ENCODE measurements at places on chromosomes 4 and X. TPM values are rescaled to one million over a fixed set of nuclear protein-coding genes. Genes with fewer than 3 reads are reported as not detected.
A peak's percentile ranks its signal among the peaks of the same experiment; 100 is the strongest.

DNA sequence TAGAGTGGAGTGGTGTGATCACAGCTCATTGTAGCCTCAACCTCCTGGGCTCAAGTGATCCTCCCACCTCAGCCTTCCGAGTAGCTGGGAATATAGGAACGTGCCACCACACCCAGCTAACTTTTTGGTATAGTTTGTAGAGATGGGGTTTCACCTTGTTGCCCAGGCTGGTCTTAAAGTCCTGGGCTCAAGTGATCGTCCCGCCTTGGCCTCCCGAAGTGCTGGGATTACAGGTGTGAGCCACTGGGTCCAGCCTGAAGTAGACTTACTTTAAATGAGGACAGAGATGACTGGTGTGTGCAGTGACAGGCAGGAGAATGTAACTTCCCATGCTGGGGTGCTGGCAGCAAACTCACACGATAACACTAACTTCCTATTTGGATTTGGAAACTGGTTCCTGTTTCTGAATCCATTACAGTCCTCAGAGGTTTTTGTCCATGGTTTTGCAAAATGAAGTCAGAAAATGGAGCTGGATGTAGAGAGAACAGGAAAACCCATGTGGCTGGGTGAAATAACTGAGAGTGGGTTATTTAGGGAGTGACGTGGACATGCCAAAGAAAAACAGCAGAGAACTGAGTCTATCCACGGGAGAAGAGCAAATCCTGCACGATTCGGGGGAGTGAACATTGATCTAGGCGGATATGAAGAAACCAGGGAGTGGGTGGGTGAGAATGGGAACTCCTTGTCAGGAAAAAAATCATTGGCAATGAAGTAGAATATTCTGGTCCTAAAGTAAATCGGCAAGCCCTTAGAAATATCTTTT, 95.6 kb downstream of the GATB start:
- no peak for DNase-seq

DNA sequence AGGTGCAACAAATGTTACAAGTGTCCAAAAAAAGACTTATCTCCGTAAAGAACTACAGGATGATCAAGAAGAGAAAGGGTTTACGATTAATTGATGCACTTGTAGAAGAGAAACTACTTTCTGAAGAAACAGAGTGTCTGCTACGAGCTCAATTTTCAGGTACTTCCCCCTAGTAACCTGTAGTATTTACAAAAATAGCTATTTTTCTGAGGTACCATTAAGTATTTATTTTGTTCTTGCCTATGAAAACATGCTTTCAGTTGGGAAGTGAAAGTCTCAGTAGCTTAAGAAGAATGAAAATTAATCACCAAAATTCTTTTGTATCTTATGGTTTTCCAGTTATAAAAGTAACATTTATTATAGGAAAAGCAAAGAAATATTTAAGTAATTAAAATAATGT, 5.9 kb downstream of the THAP9 start:
- DNase-seq: no peak

DNA sequence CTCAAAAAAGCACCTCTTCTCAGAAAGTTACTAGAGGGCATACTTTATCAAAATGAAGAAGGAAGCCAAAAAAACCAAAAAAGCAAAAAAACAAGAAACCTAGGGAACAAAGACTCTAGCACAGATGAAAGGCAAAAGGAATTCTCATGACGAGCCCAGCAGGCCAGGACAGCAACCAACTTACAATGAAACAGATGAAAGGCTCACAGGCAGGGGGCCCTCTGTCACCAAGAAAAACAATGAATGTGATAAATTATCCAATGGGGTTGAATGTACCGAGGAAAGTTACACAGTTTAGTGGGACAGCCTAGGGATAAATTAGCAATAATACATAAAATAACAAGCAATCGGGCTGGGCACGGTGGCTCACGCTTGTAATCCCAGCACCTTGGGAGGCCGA, 79.0 kb downstream of the GPR82 start:
- DNase-seq: no peak

DNA sequence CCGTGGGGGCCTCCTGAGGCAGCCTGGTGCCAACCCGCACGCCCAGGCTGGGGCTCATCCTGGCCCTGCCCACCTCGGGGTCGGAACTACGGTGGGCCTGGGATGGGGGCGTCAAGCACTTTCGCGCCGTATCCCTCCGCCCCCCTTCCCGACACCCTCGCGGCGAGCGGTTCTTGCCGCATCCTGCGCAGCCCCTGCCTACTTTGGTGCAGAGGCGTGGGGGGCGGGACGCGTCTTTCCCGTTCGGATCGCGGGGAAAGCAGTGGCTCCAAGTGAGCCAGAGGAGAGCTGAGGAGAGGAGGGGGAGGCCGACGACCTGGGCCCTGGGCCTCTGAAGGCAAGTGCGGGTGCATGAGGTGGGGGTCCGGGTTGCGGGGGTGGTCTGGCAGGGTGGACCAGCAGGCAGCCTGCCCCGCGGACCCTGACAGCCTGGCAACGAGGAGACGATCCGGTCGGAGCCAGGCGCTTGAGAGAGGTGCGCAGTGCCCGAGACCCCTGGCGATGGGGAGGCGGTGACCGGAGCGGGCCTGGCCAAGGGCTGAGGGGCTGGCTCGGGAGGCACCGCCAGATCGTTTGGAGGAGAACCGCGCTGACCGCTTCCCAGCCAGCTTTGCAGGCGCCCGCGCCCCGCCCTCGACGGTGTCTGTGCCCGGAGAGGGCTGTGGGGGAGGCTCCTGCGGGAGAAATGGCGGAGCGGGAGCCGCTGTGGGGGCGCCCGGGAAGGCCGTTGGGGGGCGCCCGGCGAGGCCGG, at the start of gene GPRASP2:
TSS of gene GPRASP2 (plus strand) at position 233 of the 751 bp plus-strand sequence. CDS start 2,422 bp downstream, outside the sequence.
- DNase-seq: no peak

DNA sequence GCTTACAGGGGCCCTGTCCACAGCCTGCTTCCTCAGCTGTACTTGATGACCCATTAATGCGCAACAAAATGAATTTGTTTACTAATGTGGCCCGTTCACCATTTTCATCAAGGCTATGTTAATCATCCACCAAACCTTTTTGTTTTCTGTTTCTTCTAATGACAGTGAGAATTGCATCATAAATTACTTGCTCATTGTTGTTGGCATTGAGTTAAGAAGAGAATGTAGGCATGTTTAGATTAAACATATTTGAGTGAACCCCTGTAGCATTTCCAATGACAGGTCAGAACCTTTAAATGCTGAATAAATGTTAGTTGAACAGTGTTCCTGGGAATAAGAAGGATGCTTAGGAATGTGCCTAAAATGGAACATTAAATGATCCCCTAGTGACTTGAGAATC, 183.4 kb downstream of the SPRY1 start:
- no peak for DNase-seq

DNA sequence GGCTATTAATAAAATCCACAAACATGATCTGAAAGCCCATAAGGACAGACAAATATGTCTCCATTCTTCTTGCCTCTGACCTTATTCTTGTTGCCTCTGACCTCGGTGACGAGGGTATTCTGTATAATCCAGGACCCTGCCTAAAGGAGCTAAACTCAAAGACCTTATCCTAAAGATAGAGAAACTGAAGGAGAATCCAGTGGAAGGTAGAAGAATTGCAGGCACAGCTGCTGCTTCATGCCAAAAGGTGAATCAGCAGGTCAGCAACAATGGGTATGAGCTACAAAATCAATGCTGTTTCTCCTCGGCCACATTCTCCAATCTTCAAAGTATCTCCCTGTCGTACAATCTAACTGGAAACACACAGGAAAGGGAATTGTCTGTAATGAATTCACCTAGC, 71.4 kb downstream of the INTS6L start:
- DNase-seq: no peak

- DNase-seq: no peak
Observed at GRCh38 chr4:150098214-150098613, 20.0 kb downstream of the DCLK2 start.

DNA sequence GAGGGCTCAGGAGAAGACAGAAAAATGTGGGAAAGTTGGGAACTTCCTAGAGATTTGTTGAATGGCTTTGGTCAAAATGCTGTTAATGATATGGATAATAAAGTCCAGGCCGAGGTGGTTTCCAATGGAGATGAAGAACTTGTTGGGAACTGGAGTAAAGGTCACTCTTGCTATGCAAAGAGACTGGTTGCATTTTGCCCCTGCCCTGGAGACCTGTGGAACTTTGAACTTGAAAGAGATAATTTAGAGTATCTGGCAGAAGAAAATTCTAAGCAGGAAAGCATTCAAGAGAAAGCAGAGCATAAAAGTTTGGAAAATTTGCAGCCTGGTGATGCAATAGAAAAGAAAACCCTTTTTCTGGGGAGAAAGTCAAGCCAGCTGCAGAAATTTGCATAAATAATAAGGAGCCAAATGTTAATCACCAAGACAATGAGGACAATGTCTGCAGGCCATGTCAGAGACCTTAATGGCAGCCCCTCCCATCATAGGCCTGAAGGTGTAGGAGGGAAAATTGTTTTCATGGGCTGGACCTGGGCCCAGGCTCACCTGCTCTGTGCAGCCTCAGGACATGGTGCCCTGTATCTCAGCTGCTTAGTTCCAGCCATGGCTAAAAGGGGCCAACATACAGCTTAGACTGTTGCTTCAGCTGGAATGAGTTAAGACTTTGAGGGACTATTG, 203.8 kb downstream of the RELL1 start:
- no peak for DNase-seq

- DNase-seq: peak; percentile 36
Observed at GRCh38 chr4:20687864-20688263, 12.4 kb upstream of the PACRGL start.

GRCh38 chr4:48340276-48340964, 909 bp upstream of the SLAIN2 start:
- DNase-seq: no peak

DNA sequence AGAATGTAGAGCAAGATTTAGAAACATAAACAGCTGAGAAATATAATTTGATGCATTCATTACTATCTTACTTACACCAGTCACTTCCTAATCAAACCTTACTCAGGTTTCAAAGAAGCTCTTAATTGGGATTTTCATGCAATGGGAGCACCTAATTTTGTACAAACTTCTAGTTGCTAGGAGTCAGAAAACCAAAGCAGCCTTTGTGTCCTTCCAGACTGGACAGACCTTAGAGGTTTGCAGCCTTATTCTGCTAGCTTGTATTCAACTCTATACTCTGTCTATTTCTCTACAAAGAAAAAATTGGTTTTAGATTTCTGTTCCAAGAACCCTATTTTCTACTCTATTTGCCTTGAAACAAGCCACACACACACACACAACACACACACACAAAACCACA, 19.4 kb downstream of the GABRA2 start:
- DNase-seq: no peak

GRCh38 chr4:32145987-32146386, 1425.8 kb downstream of the PCDH7 start:
- DNase-seq: no peak

DNA sequence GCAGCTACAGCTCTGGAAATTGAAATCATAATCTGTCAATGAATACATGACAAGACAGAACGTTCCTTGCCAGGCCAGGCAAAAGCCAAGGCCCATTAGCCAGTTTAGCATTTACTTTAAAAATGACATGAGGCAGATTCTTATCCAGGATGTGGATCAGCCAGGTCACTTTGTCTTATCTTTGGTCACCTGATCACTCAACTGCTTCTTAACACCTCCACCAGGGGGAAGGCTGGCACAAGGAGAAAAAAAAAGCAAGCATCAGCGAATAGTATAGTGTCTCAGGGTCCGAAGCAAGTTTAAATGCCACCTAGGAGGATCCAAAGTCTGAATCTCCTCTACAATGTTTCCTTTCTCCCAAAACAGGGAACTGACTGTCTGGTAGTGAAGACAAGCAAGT, 18.8 kb downstream of the ATP1B4 start:
- DNase-seq: no peak

GRCh38 chrX:40329616-40330015, 231.9 kb upstream of the BCOR start:
- DNase-seq: no peak

DNA sequence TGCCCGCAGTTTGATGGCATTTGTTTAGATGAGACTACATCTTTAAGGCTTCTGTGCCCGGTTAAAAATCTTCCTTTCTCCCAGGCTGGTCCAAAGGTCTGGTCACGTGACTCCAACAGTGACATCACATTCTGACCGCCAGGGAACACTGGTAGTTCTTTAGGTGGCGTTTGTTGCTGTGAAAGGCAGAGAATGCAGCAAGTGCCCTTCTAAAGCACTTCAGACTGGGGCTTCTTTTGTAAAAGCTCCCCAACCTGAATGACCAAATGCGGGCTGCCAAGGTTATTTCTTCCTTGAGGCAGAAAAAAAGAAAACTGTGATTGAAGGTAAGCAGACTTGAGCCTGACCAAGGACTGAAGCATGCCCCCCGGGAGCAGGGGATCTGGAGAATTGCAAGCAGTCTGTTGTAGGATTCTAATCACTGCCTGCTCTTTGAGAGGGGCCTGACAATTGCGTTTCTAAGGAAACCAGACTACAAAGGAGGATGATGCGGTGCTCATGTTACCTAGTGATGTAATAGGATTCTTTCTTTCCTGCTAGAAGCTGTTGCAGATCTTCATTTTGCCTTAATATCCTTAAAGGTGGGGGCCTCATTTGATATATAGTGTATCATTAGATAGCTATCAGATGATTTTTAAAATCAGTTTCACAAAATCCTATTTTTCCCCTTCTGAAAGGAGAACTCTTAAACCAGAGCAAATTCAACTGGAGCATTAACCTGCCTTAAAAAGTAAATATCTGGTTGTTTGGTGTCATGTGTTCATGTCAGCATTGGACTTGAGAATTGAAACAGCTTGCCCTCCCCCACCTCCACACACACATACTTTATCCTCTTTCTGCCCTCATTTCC, 133.1 kb downstream of the AKAP4 start:
- DNase-seq: no peak

GRCh38 chr4:117466388-117466787, 381.0 kb upstream of the TRAM1L1 start:
- no peak for DNase-seq

- no peak for DNase-seq
Observed at GRCh38 chr4:150923945-150924344, 91.1 kb downstream of the LRBA start.

DNA sequence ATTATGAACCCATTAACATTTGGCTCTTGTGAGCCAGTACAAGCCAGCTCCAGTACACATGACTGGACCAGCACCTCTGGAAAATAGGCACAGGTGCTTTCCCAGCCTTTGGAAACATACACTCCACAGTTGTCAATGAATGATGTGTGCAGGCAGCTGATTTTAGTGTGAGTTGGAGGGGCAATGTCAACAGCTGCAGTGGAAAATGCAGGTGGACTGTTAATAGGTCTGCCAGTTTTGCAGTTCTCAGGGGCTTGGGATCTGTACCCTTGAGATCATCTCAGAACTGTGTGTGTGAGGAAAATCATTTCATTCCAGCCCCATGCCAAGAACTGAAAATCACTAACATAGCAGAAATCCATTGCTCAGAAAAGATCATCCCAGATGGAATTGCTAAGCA, 81.7 kb upstream of the CHRDL1 start:
- no peak for DNase-seq

Gene C4orf36
- 3.0 TPM for polyA plus RNA-seq

Gene HMGN5
- 1.0 TPM for polyA plus RNA-seq

Gene RGS12
- polyA plus RNA-seq: 16.3 TPM

Gene C4orf50
- polyA plus RNA-seq: not detected

Gene BCAP31
- polyA plus RNA-seq: 204 TPM

Gene POU4F2
- not detected for polyA plus RNA-seq

Gene HCFC1
- polyA plus RNA-seq: 3.3 TPM

Gene TMEM47
- polyA plus RNA-seq: 56.9 TPM

Gene TSPAN7
- polyA plus RNA-seq: not detected

Gene APEX2
- 23.0 TPM for polyA plus RNA-seq

Data from BJ (cell line).